GM23338 (cell line): ENCODE measurements at places on chromosomes 2 and 18. TPM values are rescaled to one million over a fixed set of nuclear protein-coding genes. Genes with fewer than 3 reads are reported as not detected.
A peak's percentile ranks its signal among the peaks of the same experiment; 100 is the strongest.

- no peaks in the 10 kb centered on the region for H3K36me3 ChIP-seq
- peaks cover 12% of the 10 kb centered on the region for H3K4me1 ChIP-seq
- H3K27me3 ChIP-seq, result no peaks in the 10 kb centered on the region
- no peak for DNase-seq
- H3K4me3 ChIP-seq, result no peak overlapping the region
These were observed 153.3 kb downstream of the ZNF236 start for GRCh38 chr18:76975577-76976110.

- H3K27me3 ChIP-seq, result no peaks in the 10 kb centered on the region
- H3K4me3 ChIP-seq, result no peak overlapping the region
- H3K4me1 ChIP-seq, result no peaks in the 10 kb centered on the region
- H3K27ac ChIP-seq, result no peak overlapping the region
- no peaks in the 10 kb centered on the region for H3K36me3 ChIP-seq
- no peak for DNase-seq
These were observed 64.7 kb upstream of the TMEM87B start for GRCh38 chr2:111990375-111990774.

Gene MTHFD2
- 281 and 321 TPM in 2 replicates for total RNA-seq

- 0 out of 2 replicates have a peak, but pooled peaks cover 3% of the 10 kb centered on the region for H3K4me1 ChIP-seq
- DNase-seq, result no peak
- no peaks in the 10 kb centered on the region for H3K36me3 ChIP-seq
- H3K27ac ChIP-seq, result no peak overlapping the region
These were observed 194.7 kb downstream of the RND3 start for GRCh38 chr2:150292807-150293206.

Gene NPAS2
- total RNA-seq, result 0.56 and 0.58 TPM in 2 replicates

Gene CGREF1
- total RNA-seq, result 2.3 and 4.1 TPM in 2 replicates

Gene TLX2
- 0.21 TPM in 1 of 2 replicates, not detected in the other for total RNA-seq

DNA sequence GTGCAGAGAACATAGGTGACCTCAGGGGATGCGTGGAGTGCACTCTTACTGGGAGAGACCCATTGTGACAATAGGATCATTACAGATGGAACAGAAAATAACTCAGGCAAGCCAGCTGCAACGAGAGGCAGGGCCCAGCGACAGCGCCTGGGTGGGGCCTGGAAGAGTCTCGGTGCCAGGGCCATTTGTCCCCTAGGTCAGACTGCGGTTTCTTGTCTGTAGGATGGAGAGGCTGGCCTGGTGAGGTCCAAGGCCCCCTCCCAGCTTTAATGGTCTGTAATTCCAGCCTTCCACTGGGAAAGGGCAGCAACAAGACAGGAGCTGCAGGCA, 208.6 kb upstream of the APCDD1 start:
- H3K4me1 ChIP-seq, result no peaks in the 10 kb centered on the region
- DNase-seq, result no peak
- no peak overlapping the region for H3K27ac ChIP-seq
- no peak overlapping the region for H3K4me3 ChIP-seq
- no peaks in the 10 kb centered on the region for H3K36me3 ChIP-seq
- H3K27me3 ChIP-seq, result no peaks in the 10 kb centered on the region

- H3K36me3 ChIP-seq, result no peaks in the 10 kb centered on the region
- H3K27me3 ChIP-seq, result peaks cover 91% of the 10 kb centered on the region
- H3K4me1 ChIP-seq, result peaks cover 22% of the 10 kb centered on the region
- H3K4me3 ChIP-seq, result peak overlapping the region; percentile 84
- H3K27ac ChIP-seq, result no peak overlapping the region
These were observed 4.6 kb downstream of the LOXL3 start for GRCh38 chr2:74548900-74549826.

GRCh38 chr2:201929281-201930026, 104.2 kb upstream of the FZD7 start:
- peaks cover 15% of the 10 kb centered on the region for H3K4me1 ChIP-seq
- H3K27me3 ChIP-seq, result no peaks in the 10 kb centered on the region
- H3K27ac ChIP-seq, result no peak overlapping the region
- no peak overlapping the region for H3K4me3 ChIP-seq
- no peak for DNase-seq

Gene PROKR1
- total RNA-seq, result 5.2 and 5.3 TPM in 2 replicates

GRCh38 chr18:49980896-49981295, 167.6 kb upstream of the ACAA2 start:
- no peaks in the 10 kb centered on the region for H3K36me3 ChIP-seq
- H3K4me3 ChIP-seq, result no peak overlapping the region
- no peaks in the 10 kb centered on the region for H3K27me3 ChIP-seq
- no peak for DNase-seq
- no peak overlapping the region for H3K27ac ChIP-seq
